Left kidney (tissue), 8 donors: ENCODE measurements at places on chromosomes 16 and 17. TPM values are rescaled to one million over a fixed set of nuclear protein-coding genes. Genes with fewer than 3 reads are reported as not detected.

DNA sequence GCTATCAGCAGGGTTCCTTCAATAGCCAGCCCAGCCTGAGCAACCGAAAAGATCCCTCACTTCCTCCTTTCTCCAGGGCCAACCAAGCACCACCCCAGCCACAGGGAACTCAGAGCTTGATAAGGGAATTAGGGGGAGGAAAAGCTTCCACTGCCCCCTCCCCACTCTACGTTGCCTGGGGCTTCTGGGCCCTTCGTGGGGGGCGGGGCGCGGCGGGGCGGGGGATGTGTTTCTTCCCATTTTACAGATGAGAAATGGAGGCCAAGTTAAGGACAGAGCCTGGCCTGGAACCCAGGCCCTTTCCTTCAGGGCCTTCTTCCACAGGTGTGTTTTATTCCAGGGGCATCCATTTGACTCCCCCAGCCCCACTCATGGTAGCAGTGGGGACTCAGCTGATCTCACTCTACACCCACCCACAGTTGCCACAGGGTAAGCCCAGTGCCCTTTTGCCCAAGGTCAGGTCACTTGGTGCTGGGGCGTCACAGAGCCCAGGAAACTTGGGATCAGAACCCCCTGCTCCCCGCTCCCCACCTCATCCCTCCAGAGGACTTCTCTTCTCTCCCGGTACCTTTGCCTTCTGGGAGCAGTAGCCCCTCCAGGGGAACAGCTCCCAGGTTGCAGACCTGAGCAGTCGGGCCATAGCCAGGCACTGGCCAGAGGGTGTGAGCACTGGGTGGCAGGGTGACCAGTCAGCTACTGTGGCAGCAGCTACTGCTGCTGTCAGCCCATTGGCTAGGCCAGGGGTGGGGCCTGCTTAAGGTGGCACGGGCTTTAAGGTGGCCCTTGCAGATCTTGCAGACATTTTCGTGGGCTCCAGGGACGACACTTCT lies at the start of gene LDHD:
Gene LDHD (minus strand): TSS at position 700 of the 830 bp plus-strand sequence. CDS start 60 bp downstream, at position 640.
- no peak for DNase-seq

DNA sequence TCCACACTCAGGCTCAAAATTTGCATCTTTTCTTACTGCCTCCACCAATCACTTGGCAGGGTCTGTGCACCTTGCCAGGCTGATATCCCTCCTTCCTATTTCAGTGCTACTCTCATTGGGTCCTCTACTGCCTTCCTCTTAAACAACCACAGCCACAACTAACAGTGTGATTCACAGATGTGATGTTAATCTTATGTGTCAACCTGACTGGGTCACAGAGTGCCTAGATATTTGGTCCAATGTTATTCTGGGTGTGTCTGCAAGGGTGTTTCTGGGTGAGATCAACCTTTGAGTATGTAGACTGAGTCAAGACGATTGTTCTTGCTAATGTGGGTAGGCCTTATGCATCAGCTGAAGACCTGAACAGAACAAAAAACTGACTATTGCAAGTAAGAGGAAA lies 51.3 kb upstream of the IRX6 start:
- DNase-seq, result no peak

GRCh38 chr16:65667011-65667578 lies 545.2 kb upstream of the CDH11 start:
- DNase-seq, result no peak

DNA sequence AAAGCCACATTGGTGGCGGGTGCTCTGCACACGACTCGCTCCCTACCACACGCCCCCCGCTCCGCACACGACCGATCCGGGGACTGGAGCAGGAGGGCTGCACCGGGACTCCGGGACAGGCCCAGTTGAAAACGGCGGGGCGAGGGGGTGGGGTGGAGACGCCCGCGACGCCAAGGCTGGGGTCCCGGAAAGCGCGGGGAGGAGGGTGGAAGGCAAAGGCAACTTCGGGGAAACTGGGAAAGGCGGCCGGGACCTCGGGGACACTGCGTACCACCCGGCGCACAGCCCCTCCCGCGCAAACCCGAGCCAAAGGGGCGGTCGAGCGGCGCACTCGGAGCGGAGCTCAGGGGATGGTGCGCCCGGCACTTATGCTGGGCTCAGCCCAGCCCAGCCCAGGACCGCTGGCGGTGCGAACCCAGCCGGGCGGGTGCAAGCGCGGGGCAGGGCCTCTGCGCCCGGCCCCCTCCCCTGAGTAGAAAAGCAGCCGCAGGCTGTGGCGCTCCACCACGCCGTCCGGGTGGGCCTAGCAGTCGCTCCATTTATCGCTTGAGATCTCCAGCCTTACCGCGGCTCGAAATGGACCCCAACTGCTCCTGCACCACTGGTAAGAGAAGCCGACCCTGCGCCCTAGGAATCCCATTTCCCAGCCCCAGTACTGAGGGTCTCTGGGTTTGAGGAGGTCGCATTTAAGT lies at the start of gene MT1M:
Gene MT1M (plus strand): TSS at position 504 of the 692 bp plus-strand sequence. CDS start 73 bp downstream, at position 577.
- DNase-seq, result no peak

GRCh38 chr17:82351713-82352488 lies 7.1 kb upstream of the TEX19 start:
- DNase-seq, result peak; percentile 81

DNA sequence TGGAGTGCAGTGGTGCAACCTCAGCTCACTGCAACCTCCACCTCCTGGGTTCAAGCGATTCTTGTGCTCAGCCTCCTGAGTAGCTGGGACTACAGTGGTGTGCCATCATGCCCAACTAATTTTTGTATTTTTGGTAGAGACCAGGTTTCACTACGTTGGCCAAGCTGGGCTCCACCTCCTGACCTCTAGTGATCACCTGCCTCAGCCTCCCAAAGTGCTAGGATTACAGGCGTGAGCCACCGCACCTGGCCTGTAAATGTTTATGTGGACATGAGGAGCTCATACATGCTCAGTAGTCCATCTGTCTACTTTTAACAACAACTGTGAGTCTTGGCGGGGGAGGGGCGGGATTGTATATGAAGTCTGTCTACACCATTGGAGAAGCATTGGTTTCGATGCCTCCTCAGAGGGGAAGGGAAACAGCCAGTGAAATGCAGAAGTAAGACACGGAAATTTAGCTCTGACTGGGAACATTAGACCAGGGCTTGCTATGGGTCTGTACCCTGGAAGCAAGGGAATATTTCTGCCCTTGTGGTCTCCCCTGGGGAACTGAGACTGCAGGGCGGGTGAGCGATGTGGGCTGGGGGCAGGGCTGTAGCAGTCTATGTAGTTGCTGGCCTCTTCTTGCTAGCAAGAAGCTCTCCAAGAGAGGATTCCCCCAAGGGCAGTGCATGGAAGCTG lies 9.3 kb downstream of the NUBP1 start:
- no peak for DNase-seq

GRCh38 chr16:23288726-23289512 lies 13.2 kb upstream of the SCNN1B start:
- DNase-seq, result no peak

DNA sequence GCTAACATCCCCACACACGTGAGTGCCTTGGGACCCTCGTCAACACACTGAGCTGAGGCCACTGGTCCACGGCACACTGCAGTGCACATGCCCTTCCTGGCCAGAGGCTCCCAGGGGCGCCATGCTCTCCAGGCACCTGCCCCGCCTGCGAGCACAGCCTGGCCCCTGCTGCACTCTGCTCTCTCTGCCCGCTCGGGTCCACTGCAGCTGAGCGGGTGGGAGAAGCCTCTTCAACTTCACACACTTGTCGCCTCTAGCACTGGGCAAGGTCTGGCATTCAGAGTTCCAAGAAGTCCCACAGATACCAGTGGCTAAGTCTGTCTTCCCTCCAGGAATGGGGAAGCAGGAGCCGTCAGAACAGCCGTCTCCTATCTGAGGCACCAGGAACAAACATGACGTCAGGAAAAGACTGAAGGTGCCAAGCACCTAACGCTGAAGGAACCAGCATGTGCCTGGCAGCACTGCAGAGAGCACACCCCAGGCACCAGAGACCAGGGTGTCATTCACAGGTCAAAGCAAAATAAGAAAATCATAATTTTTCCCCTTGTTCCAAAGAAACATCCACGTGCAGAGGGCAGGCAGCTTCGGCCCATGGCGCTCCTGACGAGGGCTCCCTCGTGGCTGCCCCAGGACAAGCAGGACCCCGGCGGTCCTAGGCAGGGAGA lies 82.9 kb downstream of the ZNF778 start:
- DNase-seq, result no peak

CACNA1G gene
- 7.9 TPM for polyA plus RNA-seq
